ENCODE measurements at places on chromosomes 1 and 21.

GRCh38 chr1:113542221-113542701 lies 151.9 kb downstream of the MAGI3 start:
- DNase-seq = no peak

- no peak for DNase-seq
These were observed 11.2 kb upstream of the RXRG start for GRCh38 chr1:165456114-165456513.

DNA sequence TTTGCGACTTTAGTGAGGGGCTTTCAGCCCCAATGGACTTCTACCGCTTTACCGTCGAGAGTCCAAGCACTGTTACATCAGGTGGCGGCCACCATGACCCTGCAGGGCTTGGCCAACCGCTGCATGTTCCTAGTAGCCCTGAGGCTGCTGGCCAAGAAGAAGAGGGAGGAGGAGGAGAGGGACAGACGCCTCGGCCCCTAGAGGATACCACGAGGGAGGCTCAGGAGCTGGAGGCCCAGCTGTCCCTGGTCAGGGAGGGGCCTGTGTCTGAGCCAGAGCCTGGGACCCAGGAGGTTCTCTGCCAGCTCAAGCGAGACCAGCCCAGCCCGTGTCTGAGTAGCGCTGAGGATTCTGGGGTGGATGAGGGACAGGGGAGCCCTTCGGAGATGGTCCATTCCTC lies 8.6 kb upstream of the SLC25A34 start:
- DNase-seq = no peak

DNA sequence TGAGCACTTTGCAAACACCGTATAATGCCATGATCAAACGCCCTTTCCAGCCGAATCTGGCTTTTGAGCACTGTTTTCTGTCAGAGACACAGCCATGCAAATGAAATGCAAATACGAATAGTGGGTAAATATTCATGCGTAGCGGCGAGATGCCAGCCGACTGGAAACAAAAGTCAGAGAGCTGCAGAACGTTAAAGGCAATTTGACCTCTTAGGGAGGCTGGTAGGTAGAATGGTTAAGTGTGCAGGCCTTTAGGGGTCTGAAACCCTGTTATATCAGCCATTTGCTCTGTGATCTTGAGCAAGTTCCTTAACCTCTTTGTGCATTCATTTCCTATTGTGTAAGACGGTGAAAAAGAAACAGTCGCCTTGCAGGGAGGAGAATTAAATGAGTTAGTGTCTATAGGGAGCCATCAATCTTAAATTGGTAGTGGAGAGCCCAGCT lies 6.5 kb upstream of the SDHB start:
- no peak for DNase-seq

- no peak for DNase-seq
These were observed 2.4 kb upstream of the BARHL2 start for GRCh38 chr1:90719330-90720144.

DNA sequence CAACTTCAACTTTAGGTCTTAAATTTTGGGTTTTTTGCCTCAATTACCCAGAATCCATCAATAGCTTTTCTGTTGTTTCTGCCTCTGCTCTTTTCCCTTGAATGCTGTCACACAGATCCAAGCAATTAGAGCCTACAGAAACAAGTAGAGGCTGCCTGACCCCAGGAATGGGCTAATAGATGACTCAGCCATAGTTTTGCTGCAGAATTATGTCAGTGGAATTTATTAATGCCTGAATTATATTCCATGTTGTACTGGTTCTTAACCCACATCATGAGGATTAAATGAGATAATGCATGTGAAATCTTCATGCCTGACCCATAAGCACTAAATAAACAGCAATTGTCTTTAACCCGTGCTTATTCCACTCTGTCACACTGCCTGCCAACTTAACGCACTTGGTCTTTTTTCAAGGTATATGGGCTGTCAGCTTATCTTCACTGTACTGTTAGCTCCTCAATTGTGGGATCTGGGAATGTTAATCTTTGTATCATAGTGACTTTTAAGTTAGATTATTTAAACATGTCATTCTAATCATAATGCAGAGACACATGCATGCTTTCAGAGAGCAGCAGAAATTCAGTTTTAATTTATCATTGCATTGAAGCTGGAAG lies 213.3 kb downstream of the ROR1 start:
- DNase-seq = no peak

DNA sequence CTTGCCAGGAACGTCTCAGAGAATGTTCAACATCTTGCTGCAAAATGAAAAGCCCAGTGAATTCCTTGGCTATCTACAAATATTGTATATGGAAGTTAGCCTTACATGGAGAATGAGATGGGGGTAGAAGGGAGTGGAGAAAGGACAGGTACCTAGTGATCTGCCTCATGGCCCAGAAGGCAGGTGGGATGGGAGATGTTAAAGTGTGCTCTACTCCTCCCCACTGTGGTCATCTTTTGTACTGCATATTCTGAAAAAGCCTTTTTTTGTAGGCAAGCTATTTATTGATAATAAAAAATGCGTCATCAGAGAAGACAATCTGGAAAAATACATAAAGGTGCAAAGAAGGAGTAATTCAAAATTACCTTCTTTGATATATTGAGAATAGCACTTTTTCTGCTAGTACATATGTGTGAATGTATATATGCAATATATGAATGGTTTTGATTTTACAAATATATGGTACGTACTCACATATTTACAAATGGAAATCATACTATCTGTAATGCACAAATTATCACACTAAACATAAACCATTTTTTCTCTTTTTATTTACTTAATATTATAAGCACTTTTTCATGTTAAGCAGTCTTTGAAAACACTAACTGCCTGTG lies 19.1 kb upstream of the SLC5A9 start:
- DNase-seq = no peak

DNA sequence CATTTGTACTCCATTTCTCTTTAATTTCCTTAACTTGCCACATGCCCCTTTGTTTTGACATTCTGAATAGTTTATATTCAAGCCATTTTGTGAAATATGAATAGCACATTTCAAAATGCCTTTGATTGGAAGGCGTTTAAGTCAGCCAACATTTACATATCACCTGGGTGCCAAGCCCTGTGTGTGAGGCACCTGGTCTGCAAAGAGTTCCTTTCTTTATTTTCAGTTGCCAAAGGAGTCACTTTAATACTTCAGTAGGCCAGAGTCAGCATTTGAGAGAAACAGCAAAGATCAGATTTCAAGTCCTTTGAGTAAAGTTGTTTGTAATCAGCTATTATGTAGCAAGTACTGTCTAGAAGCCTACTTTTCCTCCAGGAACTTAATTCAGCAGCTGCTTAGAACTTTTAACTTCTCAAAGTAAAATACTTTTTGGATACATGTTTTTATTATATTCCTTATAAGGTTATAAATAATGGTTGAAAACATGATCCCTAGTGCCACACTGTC lies 70.8 kb downstream of the DTL start:
- DNase-seq = no peak

DNA sequence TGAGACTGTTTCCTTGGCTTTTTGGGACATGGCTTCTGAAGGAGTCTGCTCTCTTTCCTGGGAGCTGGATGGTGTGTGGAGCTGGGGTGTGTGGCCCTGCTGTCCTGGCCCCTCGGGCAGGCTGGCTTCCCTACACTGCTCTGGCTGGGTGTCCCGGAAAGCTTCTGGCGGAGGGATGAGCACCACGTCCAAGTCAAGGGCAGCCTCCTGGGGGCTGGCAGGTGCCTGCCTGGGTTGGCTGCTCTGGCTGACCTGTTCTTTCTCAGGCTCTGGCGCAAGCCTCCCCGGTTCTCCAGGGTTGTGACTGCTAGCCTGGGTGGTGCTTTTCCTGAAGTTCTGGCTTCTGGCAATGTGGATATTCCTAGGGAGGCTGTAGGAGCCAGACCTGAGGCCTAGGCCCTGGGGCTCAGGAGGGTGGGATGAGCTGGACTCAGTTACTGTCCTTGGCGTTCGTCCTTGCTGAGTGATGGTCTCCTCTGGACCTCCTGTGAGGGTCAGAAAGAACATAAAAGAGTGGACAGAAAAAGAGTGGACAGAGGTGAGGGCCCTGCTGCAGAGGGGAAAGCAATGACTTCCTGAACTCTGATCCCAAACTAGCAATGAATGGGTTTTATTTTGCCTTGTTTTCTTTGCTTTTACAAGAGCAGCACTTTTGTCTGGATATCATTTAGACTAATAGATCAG lies 9.4 kb downstream of the C1orf116 start:
- no peak for DNase-seq

All from stimulated activated CD8-positive, alpha-beta memory T cell treated with anti-CD3 and anti-CD28 coated beads, Interleukin-15, amount 100 ng/mL, for 24 hours (primary cell).